ENCODE measurements at places on chromosomes 5 and 9.

- no peak for DNase-seq
Observed at GRCh38 chr5:4640795-4641194, 499.3 kb upstream of the ADAMTS16 start.

DNA sequence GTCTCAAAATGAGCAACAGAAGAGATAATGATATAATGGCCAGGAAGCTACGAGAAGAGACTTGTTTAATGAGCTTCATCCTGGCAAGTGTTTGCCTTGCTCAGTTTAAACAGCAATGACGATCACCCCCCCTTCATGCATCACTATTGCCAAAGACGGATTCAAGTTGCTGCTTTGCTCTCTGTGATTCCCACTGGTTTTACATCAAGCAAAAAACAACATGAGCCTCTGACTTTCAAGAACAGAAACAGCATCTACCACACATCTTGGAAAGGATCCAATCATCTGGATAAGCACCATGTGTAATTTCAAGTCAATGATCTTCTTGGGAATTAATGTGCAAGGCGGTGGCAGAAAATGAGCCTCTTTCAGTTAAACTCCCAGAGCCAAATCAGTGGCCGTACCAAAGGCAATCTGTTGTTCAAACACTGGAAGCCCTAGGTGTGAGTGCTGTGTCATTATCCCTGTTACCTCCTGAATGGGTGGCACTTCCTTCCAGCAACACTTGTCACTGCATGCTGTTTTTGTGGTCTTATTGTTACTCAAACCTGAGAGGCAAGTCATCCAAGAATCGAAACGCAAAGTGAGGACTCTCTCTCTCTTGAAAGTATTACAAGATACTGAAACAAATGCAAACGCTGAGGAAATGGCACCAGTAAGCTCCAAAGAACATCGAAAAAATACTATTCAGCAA lies 72.8 kb downstream of the MED27 start:
- DNase-seq, result no peak

DNA sequence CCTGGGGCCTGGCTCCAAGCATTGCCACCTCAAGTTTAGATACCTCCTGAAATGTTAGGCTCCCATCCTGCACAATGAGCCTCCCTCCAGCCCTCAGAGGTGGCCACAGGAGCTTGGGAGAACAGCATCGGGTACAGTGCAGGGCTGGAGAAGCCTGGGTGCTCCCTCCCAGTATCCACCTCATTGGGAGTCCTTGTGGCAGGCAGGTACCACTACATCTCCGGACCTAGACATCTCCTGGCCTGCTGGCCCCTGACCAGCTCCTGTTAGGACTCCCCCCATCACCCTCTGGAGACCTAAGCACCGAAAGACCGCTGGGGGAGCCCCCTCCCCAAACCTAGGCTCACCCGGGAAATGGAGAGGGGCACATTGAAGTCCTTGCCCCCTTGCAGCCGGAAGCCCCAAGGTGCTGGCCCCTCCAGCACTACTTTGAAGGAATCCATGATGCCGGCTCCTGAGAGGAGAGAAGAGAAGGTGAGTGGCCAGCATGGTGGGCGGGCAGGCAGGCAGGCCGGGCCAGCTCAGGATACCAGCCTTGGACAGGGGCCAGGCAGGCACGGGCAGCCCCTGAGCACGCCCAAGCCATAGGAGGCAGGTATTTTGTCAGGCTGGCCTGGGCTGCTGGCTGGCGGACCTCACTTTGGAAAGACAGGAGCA lies 1.2 kb downstream of the PDLIM7 start:
- DNase-seq, result no peak

GRCh38 chr9:91302831-91303230 lies 58.9 kb downstream of the AUH start:
- no peak for DNase-seq

- no peak for DNase-seq
Observed at GRCh38 chr9:89753472-89754055, 148.8 kb downstream of the GADD45G start.

DNA sequence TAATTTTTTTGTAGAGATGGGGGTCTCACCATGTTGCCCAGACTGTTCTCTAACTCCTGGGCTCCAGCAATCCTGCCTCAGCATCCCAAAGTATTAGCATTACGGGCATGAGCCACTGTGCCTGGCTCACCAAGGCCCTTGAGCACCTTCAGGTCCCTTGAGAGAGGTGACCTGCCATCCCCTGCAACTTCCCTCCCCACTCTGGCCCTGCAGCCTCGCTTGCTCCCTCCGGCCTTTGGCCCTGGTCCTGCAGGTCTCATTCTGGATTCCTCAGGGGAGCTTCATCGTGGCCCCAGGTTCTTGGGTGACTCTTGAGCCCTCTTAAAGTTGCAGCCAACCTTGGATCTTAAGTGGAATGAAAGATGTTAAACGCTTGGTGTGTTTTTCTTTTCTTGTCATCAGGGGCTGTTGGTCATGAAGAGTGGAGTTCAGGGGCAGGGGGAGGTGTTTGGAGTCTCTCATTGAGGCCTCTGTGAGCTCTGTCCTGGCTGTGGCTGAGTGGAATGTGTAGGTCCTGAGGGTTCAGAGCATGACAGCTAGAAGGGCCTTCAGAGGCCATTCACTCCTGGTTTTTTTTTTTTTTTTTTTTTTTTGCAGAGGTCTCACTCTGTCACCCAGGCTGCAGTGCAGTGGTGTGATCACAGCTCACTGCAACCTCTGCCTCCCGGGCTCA lies 33.0 kb downstream of the PPARGC1B start:
- no peak for DNase-seq

DNA sequence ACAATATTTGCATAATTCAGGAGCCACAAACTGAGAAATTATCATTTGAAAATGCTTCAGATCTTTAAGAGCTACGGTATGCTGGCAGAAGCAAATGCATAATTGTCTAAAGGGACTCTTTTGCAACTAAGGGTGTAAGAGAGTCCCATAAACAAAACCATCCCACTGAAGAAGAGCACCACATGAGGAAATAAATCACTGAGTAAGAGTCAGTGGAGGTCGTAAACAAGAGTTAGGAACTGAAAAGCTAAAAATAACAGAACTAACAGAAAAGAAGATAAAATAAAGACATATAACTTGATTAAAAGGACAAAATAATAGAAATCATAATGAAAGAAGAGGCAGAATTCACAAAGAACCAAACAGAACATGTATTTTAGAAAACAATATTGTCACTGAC lies 3.5 kb upstream of the SMC2 start:
- DNase-seq, result no peak

GRCh38 chr5:111513131-111513520 lies 791 bp upstream of the STARD4 start:
- DNase-seq, result no peak

DNA sequence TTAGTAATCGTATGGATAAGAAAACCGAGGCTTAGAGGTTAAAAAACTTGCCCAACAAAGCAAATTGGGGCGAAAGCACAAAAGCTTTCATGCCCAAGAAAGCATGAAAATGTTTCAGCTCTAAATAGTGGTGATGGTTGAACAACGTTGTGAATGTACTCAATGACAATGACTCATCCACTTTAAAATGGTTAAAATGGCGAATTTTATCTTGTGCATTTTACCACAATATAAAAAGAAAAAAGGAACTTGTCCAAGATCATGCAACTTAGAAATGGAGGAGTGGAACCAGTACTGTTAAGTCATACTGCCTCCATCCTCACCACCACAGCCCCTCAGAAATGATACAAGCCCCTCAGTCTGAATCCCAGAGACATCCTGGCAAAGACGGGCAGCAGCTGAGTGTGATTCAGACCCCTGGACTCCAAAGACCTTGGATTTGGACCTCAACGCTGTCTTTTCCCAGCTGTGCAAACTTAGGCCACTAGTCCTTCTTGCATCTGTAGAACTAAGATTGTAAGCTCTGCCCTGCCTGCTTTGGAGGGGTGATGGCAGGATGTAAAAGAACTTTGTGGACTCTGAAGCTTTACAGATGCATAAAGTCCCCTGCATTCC lies 158.4 kb downstream of the GABBR2 start:
- no peak for DNase-seq
